ENCODE measurements at places on chromosomes 2 and 18.

DNA sequence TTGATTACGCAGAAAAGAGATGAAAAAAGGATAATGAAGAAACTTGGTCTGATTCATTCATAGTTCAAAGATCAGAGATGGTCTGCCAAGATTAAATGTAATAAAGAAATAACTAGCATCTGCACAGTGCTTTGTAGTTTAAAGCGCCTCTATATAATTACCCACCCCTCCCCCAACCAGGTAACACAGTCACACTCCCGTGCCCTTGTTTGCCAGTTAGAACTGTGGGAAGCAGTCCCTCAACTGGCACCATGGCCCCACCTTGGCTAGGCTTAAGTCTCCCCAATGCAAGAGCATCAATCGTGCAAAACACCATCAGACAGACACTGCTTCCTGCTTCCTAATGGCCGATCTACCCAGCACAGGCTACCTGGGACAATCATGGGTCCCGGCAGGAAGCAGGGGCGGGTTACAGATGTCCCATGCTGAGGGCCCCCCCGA, 11.6 kb downstream of the ADCY3 start:
- DNase-seq = no peak

DNA sequence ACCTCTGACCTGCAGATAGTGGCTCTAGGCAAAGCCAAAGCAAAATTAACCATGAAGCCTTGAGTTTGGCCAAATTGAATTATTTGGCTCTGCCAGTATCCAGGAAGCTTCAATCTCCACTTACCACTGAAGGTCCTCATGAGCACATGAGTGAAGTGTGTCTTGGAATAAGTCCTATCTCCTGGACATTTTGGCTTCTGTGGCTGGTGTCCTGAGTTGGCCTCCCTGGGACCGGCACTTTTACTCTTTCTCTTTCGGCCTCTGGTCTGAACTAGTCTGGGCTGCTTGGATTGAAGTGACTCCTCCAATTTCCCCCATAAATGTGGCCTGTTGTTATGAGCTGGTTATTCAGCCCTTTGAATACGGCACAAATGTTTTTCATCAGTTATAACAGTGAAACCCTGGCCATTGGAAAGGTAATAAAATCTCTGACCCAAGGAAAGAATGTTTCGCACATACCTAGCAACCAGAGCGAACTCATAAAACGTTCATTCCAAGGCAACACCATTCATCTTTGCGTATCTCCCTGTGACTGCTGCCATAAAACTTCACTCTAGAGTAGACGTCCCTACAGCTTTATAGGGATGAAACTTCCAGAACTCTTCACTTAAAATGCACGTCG, 216.4 kb downstream of the LPIN1 start:
- DNase-seq = no peak

- DNase-seq = no peak
Measured at GRCh38 chr18:69725009-69725408, 222.7 kb downstream of the CD226 start.

GRCh38 chr18:8139891-8140406, 469.3 kb upstream of the RAB12 start:
- no peak for DNase-seq

DNA sequence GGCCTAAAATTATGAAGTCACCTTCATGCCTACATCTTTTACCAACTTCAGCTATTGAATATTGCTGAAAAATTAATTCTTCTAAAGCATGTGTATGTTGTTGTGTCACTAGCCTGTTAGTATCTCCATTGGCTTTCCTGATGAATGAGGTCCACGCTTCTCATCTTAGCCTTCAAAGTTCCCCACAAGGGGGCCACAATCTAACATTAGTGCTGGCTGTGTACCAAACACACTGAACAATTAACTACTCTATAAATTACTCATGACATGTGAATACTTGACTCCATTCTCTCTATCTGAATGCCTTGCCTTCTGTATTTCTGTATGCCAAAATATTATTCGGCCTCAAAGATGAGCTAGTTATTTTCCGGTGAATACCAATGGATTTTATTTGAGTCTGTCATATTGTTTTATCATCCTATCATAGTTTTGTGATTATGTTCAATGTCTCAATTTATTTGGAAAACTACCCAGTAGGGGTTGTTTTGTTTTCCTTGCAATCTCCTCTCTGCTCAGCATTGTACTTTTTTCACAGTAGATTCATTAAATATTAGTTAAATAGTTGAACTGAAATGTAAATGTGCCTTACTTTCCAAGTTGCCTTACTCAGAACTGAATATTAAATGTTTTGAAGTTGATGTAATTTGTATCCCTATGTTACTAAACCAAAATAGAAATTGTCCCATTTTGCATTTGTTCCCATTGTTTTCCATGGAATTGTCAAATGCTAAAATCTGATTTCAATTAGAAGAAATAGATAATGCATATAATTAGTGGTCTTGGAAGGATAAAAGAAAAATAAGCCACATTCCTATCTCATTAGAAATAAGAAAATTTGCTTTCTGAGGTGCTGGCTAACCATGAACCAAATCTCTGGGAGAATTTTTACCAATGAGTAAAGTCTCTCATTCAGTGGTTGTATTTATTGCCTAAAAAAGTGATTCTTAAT, 208.4 kb upstream of the COL3A1 start:
- no peak for DNase-seq

DNA sequence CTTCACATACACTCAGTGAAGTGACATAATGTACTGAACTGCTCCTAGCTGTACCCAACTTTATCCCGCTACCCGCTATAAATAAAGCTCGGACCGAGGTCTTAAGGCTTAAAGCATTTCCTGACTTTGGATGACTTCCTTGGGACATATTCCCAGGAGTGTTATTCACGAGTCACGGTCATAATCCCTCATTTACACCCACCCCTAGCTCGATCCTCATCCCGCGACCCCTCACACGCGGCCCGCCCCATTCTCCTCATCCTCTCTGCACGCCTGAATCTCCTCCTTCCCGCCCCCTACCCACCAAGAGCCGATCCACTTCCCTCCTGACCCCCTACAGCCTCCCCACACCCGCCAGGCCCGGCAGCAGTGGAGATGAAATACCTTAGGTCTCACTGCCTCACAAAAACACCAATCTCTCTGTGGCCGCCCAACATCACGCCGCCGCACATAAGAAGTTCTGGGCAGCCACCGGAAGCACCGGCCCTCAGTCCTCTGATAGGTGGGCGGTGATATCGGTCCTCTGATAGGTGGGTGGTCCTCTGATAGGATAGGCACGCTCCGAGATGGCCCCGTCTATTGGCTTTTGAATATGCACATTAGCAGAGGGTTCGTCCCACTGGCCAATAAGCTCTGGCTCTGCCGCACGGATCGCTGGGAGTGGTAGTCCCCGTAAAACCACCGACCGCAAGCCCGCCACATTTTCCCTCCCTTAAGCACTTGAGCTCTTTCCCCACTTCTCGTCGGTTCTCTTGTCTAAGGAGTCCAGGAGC, at the start of gene WDCP:
Gene WDCP, minus strand, starts transcription at position 462 of the 773 bp plus-strand sequence. CDS start 7,897 bp downstream, outside the sequence.
- DNase-seq = peak; percentile 95

DNA sequence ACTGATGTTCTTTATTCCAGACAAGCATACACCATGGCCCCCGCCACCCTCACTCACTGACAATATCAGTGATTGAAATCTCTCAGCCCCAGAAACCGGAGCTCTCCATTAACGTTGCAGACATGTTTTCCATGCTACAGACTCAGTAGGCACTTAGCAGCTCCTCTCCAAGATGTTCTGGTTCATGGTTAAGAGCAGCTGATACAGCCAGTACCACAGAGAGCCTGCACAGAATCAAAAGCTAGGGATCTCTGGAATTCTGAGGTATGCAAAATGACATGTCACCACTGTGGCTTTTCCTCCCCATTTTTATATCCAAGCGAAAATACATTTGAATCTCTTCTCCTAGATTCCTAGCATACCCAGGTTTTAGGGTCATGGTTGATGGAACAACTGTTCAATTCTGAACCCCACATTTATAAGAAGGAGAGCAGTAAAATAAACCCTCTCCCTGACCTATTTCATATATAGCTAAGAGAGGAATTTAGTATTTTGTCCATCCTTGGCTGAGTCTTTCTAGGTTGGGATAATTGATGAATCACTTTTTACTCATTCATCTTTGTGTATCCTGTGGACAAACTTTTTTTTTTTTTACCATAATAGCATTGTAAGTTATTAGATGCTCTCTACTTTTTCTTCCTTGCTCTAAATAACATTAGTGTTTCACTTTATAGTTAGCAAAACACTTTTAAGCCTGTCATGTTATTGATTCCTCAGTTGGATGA, 488.4 kb upstream of the PIK3C3 start:
- no peak for DNase-seq
